ENCODE measurements at places on chromosomes 11 and 22.

GRCh38 chr11:57542582-57542981, 5.2 kb downstream of the SMTNL1 start:
- no peak for DNase-seq

DNA sequence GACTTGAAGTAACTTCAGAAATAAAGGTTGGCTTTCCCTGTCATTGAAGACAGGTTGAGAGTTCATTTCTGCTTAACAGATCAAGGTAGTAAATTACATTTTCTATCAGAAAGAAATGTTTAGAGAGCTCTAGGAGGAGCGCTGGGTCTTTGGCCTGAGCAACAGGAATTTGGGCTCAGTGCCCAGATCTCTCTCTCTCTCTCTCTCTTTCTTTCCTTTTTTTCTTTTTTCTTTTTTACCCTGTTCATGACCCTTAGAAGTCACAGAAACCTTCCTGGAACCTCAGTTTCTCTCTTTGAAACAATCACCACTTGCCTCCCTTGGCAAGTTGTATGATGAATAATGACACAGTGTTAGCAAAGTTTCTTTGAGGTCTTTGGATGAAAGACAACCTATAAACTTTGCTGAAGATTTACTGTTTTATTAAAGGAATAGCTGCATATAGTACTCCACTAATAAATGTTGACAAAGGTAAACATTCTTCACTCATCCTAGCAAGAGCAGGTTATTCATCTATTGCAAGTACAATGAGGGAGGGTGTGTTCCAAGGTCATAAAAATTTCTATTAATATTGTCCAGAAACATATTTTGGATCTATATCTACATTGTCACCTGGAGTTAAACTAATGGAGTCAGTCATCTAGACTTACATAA, 35.5 kb upstream of the RASSF10 start:
- DNase-seq: no peak

GRCh38 chr11:33525789-33526188, 174.8 kb downstream of the C11orf91 start:
- no peak for DNase-seq

DNA sequence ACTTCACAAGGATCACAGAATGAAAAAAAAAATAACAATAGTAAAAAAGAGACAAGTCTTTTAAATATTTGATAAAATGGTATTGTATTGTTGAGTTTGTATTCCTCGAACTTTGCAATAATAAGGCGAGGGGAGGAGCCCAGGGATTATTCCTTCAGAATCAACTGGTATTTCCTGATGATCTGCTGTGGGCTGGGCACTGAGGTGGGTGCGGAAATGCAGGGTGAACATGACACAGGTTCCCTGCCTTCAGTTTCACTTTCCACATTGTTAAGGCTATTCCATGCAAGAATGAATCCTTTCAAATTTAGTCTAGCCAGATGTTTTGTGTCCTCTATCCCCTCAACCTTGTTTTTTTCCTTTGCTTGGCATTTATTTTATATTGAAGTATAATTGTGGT, 2.1 kb upstream of the EIF3M start:
- no peak for DNase-seq

Data from activated CD4-positive, alpha-beta T cell treated with anti-CD3 and anti-CD28 coated beads for 36 hours (primary cell).